ENCODE measurements at places on chromosomes 1 and 21.
A peak's percentile ranks its signal among the peaks of the same experiment; 100 is the strongest.

DNA sequence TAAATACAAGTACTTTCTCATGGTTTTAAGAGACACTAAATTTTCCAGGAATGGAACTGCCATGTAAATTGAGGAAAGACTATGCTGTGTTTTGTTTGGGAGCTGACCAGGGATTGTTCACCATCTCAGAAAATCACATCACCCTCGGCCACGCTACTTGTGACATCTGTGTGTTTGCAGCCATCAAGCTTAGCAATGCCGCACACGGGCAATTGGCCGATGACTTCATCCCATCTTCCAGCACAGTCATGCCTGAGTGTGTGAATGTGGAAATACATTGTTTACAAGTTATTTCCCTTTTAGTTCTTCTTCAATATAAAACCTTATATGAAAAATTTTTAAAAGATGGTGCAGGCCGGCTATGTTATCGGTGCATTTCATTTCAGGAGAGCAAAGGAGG, 121.6 kb downstream of the GLIS1 start:
- no peak overlapping the region for H3K4me3 ChIP-seq

GRCh38 chr1:207806531-207807325, 54.9 kb downstream of the CD46 start:
- DNase-seq, result no peak
- H3K4me1 ChIP-seq, result peaks cover 3% of the 10 kb centered on the region
- H3K27me3 ChIP-seq, result no peaks in the 10 kb centered on the region

DNA sequence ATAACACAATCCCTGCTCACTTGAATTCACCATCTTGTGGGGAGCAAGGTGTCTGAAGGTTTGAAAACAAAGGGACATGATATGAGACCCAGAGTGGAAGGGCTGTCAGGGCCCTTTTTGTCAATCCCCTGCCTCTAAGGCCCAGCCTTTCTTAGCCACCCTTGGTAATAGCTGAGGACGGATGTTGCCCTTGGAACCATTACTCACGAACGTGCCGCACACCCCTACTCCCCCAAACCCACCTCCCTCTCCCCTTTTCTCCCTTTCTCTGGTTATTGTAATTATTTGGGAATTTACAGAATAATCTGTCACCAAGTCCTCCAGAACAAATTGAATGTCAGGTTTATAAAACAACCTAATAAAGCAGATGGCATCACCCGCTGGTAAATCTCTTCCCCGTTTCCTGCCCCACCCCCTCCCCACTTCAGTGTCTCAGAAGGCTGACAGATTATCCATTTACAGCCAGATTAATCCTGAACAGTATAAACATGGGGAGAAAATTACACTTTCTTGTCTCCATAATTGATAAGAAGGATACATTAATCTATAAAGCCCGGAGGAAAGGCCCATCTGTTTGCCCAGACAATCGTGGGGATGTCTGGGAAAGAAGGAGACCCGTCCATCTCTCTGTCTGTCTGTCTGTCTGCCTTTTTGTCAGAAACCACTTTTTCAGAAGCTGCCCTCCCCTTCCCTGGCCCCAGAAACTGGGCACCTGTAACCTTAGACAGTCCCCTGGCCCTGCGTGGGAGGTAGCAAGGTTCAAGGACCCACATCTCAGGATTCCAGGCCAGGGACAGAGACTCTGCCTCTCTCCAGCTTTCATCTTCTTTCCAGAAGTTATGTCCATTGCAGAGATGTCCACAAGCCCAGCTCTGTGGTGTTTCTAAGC, 60.6 kb upstream of the CD34 start:
- H3K27me3 ChIP-seq, result peaks cover 22% of the 10 kb centered on the region
- peaks cover 8% of the 10 kb centered on the region for H3K4me1 ChIP-seq
- H3K36me3 ChIP-seq, result no peaks in the 10 kb centered on the region
- H3K4me3 ChIP-seq, result no peak overlapping the region
- no peak overlapping the region for H3K27ac ChIP-seq
- no peak for DNase-seq

DNA sequence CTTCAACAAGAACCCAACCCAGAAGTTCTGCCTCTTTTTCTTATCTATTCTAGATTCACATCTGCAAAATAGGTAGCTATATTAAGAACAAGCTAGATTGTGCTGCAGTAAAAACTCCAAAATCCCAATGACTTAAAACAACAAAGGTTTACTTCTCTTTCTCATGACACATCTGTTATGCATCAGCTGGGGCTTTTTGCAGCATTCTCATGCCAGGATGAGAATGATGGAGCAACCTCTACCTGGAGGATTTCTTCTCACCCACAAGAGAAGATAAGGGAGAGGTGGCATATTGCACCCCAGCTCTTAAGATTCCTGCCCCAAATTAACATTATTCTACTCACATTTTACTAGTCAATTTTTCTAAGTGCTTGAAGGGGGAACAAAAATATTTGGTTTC, 152.3 kb upstream of the SPAG17 start:
- H3K27me3 ChIP-seq, result no peaks in the 10 kb centered on the region
- H3K36me3 ChIP-seq, result no peaks in the 10 kb centered on the region
- no peak overlapping the region for H3K27ac ChIP-seq
- H3K4me3 ChIP-seq, result no peak overlapping the region
- H3K4me1 ChIP-seq, result no peaks in the 10 kb centered on the region

GRCh38 chr1:102853701-102854187, 254.6 kb downstream of the COL11A1 start:
- H3K27ac ChIP-seq, result no peak overlapping the region
- no peak overlapping the region for H3K4me3 ChIP-seq
- no peak for DNase-seq
- H3K27me3 ChIP-seq, result no peaks in the 10 kb centered on the region
- no peaks in the 10 kb centered on the region for H3K36me3 ChIP-seq

- no peaks in the 10 kb centered on the region for H3K27me3 ChIP-seq
- H3K4me3 ChIP-seq, result peak overlapping the region; percentile 91
- H3K4me1 ChIP-seq, result peaks cover 31% of the 10 kb centered on the region
- H3K36me3 ChIP-seq, result peaks cover 13% of the 10 kb centered on the region
Measured at GRCh38 chr21:43719748-43720538, 1.0 kb downstream of the PDXK start.

GRCh38 chr1:216005916-216006315, 417.3 kb downstream of the USH2A start:
- H3K36me3 ChIP-seq, result no peaks in the 10 kb centered on the region
- no peak overlapping the region for H3K4me3 ChIP-seq
- H3K4me1 ChIP-seq, result no peaks in the 10 kb centered on the region
- DNase-seq, result no peak

- no peak for DNase-seq
- no peaks in the 10 kb centered on the region for H3K27me3 ChIP-seq
- H3K4me1 ChIP-seq, result peaks cover 37% of the 10 kb centered on the region
Measured at GRCh38 chr1:37478890-37479254, 4.5 kb downstream of the ZC3H12A start.

DNA sequence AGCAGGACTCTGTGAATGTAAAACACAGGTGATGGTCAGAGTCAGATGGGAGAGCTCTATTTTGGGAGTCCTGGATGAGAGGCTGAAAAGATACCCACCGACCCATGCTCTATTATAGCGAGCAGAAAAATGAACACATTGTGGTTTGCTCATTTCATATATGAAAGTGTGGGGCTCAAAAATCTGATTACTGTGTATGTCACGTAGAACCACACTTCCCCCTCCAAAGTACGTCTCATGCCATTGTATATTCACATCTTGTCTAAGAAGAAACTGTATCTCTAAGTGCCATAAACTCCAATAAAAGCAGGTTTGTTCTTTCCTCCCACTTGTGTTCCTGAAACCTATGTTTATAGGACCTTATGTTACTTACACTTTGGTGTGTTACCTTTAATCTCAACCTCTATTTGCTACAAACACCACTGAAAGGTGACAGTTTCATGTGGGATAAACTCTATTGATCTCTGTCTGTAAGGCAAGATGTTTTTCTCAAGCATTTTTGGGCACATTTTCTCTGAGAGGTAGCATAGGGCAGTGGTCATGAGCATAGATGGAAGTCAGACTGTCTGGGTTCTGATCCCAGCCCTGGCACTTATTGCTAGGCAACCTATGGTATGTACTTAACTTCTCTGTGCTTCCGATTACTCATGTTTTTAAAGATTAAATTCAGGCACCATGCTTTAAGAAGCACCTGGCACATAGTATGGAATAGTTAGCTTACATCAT, 214.4 kb downstream of the ST6GALNAC3 start:
- H3K36me3 ChIP-seq, result no peaks in the 10 kb centered on the region
- H3K4me1 ChIP-seq, result no peaks in the 10 kb centered on the region
- DNase-seq, result no peak
- no peak overlapping the region for H3K27ac ChIP-seq
- no peaks in the 10 kb centered on the region for H3K27me3 ChIP-seq

DNA sequence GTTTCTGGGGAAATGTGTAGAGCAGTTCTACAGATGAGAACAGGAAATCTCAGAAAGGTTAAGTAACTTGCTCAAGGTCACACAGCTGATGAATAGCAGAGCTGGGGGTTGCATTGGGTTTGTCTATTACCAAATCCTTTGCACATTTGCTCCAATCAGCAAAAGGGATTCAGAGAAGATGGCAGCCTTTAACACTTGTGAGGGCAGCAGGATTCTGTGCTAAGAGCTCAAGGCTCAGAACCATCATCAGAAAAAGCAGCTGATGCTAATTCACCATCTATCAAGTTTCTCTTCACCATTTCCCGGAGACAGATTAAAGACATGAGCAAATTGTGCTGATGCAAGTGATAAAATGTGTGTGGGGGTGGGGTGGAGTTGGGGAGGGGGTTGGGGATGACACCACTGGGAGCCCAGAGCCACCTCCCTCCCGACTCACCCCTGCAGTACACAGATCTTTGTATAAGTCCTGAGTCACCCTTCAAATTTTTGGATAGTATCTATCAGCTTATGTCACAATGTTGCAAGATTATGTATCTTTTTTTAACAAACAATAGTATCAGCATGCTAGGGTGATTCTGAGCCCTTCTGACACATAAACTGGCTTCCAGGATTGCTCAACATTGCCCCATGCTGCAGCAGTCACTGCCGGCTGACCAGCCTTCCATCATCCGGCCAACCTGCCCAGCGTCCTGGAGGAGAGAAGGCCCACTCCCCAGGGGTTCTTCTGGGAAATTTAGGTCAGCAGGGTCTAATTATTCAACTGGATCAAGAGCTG, 2.8 kb upstream of the SPSB1 start:
- no peak overlapping the region for H3K4me3 ChIP-seq
- no peaks in the 10 kb centered on the region for H3K27me3 ChIP-seq
- peaks cover 10% of the 10 kb centered on the region for H3K4me1 ChIP-seq
- DNase-seq, result no peak
- H3K27ac ChIP-seq, result no peak overlapping the region

DNA sequence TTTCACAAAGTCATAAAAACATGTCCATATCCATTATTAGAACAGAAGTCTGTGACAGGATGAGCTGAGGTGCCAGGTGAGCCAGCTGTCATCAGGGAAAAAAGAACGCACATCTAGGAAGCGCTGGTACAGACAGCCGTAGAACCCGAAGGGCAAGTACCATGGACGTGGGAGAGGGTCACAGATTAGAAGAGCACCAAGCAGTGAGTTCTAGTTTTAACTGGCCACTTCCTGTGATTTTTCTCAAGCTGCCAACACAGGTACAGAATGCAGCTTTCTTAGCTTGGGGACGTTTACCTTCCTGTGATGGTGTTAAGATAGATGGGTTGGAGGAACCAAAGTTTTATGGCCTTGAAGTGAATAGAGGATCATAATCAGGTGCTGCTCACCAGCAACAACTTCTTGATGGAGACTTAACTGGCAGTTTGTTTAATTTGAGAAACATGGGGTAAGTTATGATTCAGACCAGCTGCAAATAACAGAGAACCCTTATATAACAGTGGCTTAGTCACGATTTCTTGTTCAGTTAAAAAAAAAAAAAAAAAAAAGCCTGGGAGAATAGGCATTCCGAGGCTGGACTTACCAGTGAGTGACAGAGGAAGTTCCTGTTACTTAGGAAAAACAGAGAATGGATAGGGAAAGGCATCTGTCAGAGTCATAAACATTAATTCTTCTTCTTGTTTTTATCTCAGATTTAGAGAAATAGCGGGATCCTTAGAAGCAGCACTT, 30.9 kb downstream of the AGT start:
- no peaks in the 10 kb centered on the region for H3K4me1 ChIP-seq
- no peaks in the 10 kb centered on the region for H3K27me3 ChIP-seq
- H3K36me3 ChIP-seq, result peaks cover 60% of the 10 kb centered on the region

GRCh38 chr1:178530037-178530402, 17.1 kb downstream of the TEX35 start:
- H3K36me3 ChIP-seq, result no peaks in the 10 kb centered on the region
- H3K4me3 ChIP-seq, result no peak overlapping the region
- H3K4me1 ChIP-seq, result peaks cover 27% of the 10 kb centered on the region
- peak; percentile 62 for DNase-seq

- H3K36me3 ChIP-seq, result no peaks in the 10 kb centered on the region
- DNase-seq, result no peak
- no peaks in the 10 kb centered on the region for H3K4me1 ChIP-seq
- no peak overlapping the region for H3K4me3 ChIP-seq
- H3K27me3 ChIP-seq, result no peaks in the 10 kb centered on the region
- H3K27ac ChIP-seq, result no peak overlapping the region
Measured at GRCh38 chr1:56363007-56363770, 216.2 kb downstream of the PLPP3 start.

- H3K36me3 ChIP-seq, result no peaks in the 10 kb centered on the region
- H3K4me3 ChIP-seq, result no peak overlapping the region
- peaks cover 31% of the 10 kb centered on the region for H3K4me1 ChIP-seq
- DNase-seq, result no peak
Measured at GRCh38 chr1:15320267-15320666, 73.2 kb downstream of the FHAD1 start.

DNA sequence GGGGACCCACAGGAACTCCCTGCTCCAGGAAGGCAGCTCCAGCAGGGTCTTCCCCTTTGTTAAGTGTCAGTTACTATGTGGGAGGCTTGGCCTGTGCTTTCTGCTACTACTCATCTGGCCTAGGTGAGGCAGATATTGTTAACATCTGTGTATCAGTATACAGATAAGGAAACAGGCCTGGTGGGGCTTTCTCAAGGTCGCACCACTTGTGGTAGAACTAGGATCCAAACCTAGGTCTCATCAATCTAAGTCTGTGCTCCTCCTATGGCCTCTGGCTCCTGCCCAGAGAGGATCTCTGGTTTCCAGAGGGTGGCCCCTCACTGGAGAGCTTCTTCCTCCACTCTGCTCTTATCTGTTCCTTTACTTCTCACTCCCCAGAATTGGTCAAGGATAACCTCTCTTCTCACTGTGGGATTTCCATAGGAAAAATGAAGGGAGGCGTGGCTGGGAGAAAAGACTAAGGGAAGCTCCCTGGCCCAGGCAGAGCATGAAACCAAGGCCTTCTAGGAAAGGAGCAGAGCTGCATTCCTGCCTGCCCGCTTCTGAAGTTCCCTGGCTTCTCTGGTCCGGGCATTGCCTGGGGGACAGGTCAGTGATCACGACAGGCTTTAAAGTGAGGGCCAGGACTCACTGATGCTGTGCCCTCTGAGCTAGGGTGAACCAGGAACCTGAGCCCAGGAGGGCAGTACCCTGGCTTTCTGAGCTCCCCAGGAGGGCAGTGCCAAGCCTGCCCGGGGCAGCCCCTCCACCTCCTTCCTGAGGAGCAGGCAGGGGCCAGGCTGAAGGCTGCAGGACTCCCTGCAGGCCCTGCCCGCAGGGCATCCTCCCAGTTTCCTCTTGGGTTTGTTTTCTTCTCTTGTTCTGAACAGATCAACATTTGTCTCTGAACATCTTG, 5.8 kb downstream of the KCNC4 start:
- H3K36me3 ChIP-seq, result no peaks in the 10 kb centered on the region
- peaks cover 31% of the 10 kb centered on the region for H3K27me3 ChIP-seq
- H3K27ac ChIP-seq, result no peak overlapping the region

All from large intestine (tissue), 12 donors.